Frontal cortex (tissue), 4 donors: ENCODE measurements at places on chromosomes 12 and 14. TPM values are rescaled to one million over a fixed set of nuclear protein-coding genes. Genes with fewer than 3 reads are reported as not detected.

PABPN1 gene
- 70.1 TPM for total RNA-seq

FKBP3 gene
- total RNA-seq, result 122 TPM

NEDD1 gene
- 13.9 TPM for total RNA-seq

CCDC175 gene
- total RNA-seq, result 2.0 TPM

NYNRIN gene
- total RNA-seq, result 9.8 TPM
